SJCRH30 (cell line): ENCODE measurements at places on chromosomes 3 and 15. TPM values are rescaled to one million over a fixed set of nuclear protein-coding genes. Genes with fewer than 3 reads are reported as not detected.

- DNase-seq: peak; percentile 95
These were observed 130.3 kb downstream of the GHSR start for GRCh38 chr3:172317984-172318383.

GRCh38 chr3:156033428-156033827 lies 87.0 kb upstream of the KCNAB1 start:
- DNase-seq: no peak

The ZNF621 gene
- total RNA-seq: 6.9 and 8.6 TPM in 2 replicates

GRCh38 chr3:49104052-49104426 lies 518 bp downstream of the QARS1 start:
- no peak for DNase-seq

- DNase-seq: no peak
These were observed 121.0 kb downstream of the ASB7 start for GRCh38 chr15:100723315-100723801.

GRCh38 chr15:82737975-82738374 lies 28.3 kb upstream of the AP3B2 start:
- DNase-seq: no peak

GRCh38 chr15:55681631-55682030 lies 61.3 kb downstream of the PRTG start:
- DNase-seq: no peak

- DNase-seq: no peak
These were observed 182.4 kb downstream of the ADAMTS9 start for GRCh38 chr3:64505419-64505818.

- DNase-seq: no peak
These were observed 72.1 kb upstream of the TPRG1 start for GRCh38 chr3:189099505-189100290.

- no peak for DNase-seq
These were observed 34.9 kb upstream of the CILP start for GRCh38 chr15:65246026-65246714.

The APH1B gene
- total RNA-seq: 13.3 and 15.2 TPM in 2 replicates

The SLC9C1 gene
- not detected in 2 replicates for total RNA-seq

DNA sequence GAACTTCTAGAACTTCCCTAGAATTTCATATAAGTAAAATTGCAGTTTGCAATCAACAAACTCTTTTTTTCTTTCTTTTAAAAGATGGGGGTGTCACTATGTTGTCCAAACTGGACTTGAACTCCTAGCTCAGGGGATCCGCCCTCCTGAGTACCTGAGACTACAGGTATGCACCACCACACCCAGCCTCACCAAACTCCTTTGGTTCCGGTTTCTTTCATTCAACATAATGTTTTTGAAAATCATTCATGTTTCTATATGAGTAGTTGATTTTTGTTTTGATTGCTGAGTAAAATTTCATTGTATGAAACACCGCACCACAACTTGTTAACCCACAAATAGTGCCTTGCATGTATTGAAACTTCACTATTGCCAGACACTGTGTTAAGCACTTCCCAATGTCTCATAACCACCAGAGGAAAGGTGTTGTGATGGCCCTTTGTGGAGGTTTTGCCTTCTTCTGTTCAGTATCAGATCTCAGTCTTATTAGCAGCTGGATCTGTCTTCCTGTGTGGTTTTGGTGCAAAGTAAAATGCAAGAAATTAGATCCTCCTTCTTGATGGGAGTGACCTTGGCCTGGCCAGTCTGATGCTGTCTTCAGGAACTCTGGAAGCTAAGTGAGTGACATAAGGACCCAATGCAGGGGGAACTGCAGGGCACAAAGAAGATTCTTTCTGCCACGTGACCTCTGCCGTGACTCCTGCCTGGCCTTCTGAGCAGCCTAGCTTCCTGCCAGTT lies 78.8 kb upstream of the UBE2E1 start:
- DNase-seq: no peak

GRCh38 chr3:127039719-127040118 lies 56.8 kb downstream of the PLXNA1 start:
- no peak for DNase-seq
